ENCODE measurements at places on chromosomes 2 and 18.

GRCh38 chr2:233010569-233011267 is 2.3 kb downstream of the NGEF start:
- no peak for DNase-seq

- no peak for DNase-seq
Measured at GRCh38 chr2:28419443-28420270, 27.0 kb downstream of the FOSL2 start.

DNA sequence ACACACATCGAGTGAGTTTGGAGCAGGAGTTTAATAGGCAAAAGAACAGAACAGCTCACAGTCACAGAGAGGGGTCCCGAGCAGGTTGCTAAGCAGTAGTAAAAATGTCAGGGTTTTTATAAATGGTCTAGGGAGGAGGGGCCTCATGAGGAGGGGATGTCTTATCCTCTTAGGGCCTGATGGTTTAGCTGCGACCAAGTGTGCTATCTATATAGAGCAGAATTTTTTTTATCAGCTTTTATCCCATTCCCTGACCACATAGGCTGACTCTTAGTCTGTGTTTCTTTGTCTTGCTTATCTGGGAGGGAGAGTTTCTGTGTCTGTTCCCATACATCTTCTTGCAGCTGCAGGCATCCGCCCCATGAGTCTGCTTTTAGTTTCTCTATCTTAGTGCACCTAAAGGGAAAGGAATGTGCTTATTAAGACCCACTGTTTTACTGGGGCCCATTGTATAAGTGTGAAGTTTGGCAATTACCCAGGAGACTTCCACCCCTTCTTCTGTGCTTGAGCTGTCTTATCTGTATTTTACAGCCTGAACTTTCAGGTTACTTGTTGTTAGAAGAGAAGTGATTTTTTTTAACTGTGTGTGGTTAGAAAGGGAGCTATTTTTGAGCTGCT is 30.4 kb upstream of the GMCL1 start:
- no peak for DNase-seq

DNA sequence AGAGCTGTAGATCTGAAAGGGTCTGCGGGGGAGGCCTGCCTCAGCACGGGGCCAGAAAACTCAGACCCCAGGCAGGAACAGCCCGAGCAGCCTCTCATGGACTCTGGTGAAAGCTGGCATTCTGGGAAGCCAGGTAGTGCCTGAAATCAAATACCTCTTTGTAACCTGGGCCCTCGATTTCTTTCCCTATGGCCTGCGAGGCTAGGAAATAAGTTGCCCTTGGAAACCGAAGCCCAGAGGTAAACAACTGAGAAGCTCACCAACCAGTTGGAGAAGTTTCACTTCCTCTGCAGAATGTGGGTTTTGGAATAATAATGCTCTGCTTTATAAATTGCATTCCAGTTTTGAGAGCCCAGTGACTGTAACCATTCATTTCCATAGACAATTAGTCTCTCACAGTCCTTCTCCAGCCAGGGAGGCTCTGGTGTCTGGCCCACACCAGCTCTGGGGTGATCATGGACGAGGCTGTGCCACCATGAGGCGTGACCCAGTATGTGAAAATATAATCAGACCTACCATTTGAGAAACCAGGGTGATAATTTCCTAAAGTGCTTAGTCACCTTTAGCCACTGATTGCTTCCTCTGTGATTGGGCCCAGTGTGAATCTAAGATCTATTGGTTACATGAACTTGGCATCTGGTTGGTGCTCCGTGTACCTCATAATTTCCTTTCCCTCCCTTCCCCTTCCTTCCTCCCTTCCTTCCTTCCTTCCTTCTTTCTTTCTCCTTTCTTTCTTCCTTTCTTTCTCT is 133.1 kb upstream of the PELI1 start:
- no peak for DNase-seq

- DNase-seq: no peak
Measured at GRCh38 chr18:44733069-44733753, 52.5 kb downstream of the SETBP1 start.

All from NCI-H524 treated with DMSO at 0.1 percent for 48 hours (cell line).